ENCODE measurements at places on chromosomes 1 and 21. TPM values are rescaled to one million over a fixed set of nuclear protein-coding genes. Genes with fewer than 3 reads are reported as not detected.

ETV3L gene
- not detected for total RNA-seq

DNA sequence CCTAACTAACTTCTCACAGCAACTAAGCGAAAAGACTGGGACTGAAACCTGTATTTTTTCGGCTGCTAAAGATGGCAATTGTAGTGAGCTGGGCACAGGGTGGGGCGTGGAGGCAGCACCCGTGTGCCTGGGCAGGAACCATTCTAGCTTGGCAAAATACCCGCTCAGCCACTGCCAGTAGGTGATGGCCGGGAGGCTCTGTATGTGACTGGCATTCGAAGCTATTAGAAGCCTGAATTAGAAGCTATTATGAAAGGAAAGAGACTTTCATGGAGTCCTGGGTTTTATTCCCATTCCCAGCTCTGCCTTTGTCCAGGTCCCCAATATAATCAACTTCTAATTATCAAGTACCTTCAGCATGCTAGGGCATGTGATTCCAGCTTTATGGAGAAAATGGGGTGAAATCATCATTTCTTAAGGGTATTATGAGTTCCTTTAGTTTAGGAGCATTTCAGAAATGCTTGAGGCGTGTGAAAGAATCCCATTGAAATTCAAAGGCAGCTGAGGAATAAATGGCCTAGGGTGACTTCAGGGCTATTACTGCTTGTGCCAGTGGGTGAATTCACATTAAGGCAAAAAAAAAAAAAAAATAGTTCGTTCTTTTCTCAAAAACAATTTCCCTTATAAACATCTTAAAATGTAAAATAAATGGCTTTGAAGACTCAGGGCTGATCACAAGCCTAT, 125.6 kb downstream of the KCNN3 start:
- DNase-seq, result no peak

PSMG1 gene
- total RNA-seq, result 51.1 TPM

DNA sequence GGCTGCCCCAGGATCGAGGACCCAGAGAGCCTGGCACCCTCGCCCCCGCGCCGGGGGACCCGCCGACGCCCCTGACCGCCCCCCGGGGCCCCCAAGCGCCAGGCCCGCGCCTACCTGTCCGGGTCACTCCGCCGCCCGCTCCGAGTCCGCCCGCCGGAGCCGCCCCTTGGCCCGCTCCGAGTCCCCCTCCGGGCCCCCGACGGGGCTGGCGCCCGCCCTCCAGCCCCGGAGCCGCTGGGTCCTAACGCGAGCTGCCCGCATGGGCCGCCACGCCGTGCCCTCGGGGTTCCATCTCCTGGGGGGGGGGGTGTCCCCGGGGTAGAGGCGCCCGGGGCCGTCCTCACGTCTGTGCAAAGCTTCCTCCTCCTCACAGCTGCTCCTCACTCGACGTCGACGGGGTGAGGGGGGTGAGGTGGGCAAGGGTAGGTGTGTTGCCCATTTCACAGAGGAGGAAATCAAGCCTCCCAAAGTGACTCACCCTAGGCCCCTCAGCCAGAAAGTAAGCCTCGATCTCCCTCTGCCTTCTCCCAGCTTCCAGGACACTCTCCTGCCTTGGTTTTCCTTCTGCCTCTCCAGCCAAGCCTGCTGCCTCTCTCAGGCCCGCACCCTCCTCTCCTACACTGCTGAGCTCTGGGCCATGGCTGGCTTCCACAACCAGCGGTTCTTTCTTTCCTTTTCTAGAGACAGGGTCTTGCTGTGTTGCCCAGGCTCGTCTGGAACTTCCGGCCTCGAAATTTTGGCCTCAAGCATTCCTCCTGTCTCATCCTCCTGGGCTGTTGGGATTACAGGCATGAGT, at the start of gene MFAP2:
Gene MFAP2 (minus strand): TSS at position 148 of the 796 bp plus-strand sequence. CDS start 2,347 bp downstream, outside the sequence.
- no peak for DNase-seq

TAS1R1 gene
- not detected for total RNA-seq

GRCh38 chr1:20192364-20192763, 6.0 kb upstream of the PLA2G2C start:
- DNase-seq, result peak; percentile 11

FAM78B gene
- total RNA-seq, result 0.28 TPM

GRCh38 chr1:44591381-44591780, 82.9 kb downstream of the TMEM53 start:
- no peak for DNase-seq

DNA sequence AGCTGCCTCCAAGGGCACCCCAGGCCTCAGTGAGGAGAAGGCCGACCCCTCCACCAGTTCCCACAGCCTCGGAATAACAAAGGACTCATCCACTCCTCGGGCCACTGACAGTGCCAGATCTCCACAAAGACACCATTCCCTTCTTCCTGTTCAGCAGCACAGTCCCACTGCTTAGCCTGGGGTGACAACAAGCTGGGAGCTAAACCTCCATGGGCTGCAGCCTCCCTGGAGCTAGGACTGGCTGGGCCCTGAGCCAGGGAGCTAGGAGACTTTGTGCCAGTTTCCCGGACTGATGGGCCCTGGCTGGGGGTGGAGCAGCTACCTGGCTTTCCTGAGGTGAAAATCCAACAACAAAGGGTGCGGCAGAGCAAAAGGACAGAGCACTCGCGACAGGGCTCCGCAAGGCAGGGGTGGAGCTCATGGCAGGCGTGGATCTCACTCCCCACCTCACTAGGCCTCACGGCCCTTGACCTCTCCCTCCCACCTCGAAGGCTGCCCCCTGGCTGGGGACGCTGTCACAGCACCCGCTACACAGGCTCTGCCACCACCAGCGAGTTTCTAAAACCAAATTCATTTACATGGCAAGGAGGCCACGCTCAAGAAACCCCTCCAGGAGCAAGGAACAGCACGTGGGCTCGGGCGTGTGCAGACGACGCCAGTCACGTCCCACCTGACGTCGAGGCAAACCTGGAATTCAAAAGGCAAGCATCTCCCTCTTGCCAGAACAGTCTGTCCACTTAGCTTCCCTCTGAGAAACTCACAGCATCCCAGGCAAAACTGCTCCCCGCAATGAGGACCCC, 13.8 kb downstream of the SLC35E2B start:
- DNase-seq, result no peak

DNA sequence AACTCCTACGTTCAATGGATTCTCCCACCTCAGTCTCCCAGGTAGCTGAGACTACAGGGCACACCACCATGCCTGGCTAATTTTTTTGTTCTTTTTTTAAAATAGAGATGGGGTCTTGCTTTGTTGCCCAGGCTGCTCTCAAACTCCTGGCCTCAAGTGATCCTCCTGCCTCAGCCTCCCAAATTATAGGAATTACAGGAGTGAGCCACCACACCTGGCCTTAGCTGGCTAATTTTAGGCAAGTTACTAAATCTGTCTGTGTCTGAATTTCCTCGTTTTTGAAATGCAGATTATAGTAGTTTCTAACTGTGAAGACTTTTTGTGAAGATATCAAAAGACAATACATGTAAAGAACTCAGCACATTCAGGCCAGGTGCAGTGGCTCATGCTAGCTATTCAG, 13.7 kb downstream of the ACBD6 start:
- DNase-seq, result no peak

DNA sequence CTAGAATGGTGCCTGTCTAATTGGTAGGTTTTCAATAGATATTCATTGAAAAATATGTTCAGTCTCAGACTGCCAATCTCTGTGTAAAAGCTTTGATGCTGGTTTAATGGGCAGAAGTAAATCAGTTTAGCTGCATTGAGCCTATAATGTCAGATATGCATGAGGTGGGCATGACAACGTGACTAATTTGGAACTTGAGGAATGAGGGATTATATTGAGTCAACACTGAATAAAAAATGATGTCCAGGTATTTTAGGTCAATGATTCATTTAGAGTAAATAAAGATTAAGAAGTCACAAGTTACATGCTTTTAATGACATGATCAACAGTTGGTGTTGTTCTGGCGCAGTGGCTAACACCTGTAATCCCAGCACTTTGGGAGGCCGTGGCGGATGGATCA, 3.0 kb downstream of the WDR3 start:
- DNase-seq, result no peak

OPTC gene
- not detected for total RNA-seq

DNA sequence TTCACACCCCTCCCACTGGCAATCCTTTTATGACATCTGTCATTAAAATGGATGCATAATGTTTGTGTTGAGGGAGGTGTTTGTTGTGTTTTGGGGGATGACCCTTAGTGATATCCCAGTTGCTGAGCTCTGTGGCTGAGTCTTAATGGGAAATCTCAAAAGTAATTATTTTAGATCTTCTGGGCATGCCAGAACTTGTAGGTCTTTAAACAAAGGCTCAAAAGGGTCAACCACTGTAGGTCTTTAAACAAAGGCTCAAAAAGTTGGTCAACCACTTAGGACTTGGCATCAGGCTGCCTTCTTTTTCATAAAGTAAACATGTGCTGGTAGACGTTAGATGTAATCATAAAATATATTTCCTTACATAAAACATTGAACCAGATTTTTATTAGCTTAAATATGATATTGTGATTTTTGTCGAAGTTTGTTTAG, 78.0 kb downstream of the CDC14A start:
- no peak for DNase-seq

DNA sequence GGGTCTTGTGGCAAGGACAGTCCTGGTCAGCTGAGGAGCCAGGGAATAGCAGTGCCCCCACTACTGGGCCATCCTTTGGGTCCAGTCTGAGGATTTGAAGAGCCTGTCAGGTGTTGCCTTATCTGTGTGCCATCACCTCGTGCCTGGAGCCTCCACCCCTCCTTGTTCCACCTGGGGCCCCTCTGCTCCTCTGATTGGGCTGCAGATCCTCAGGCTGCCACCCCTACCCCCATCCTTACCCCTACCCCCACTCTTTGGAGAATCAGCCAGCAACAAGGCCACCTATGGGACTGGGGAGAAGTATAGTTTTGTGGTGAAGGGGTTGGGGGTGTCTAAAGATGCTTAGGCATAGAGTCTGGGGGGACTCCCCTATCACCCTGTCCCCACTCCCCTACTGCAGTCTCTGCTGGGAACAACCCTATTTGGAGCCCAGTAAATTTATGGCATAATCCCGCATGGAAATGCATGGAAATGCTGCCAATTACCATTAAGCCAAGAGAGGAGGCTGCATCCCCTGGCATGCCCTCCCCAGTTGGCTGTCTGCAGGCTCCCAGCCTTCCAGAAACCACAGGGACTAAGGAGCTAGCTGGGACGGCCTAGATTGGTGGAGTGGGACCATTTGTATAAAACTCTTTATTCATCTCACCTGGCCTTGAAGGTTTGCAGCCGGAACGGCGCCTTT, 142.7 kb upstream of the CSF3R start:
- no peak for DNase-seq

DNA sequence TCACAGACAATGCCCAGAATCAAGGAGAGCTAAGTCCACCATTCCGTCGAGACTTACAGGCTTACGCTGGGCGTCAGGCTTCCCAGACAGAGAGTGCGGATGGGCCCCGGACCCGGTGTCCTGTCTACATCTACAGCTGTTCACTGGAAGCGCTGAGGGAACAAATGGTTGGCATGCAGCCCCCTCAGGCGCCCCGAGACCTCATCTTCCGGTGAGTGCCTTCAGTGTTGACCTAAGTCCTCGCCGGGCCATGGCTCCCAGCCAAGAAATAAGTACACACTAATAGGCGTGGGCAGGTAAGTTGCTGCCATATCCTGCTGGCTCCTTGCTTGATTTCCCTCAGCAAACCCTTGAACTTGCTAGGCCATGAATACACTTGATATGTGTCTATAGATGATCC, 26.2 kb downstream of the HYI start:
- DNase-seq, result no peak

COL24A1 gene
- 2.5 TPM for total RNA-seq

GRCh38 chr1:29575277-29575676, 339.0 kb downstream of the PTPRU start:
- DNase-seq, result no peak

SGIP1 gene
- 27.1 TPM for total RNA-seq
